Left kidney (tissue), 8 donors: ENCODE measurements at places on chromosomes 12 and 14.

DNA sequence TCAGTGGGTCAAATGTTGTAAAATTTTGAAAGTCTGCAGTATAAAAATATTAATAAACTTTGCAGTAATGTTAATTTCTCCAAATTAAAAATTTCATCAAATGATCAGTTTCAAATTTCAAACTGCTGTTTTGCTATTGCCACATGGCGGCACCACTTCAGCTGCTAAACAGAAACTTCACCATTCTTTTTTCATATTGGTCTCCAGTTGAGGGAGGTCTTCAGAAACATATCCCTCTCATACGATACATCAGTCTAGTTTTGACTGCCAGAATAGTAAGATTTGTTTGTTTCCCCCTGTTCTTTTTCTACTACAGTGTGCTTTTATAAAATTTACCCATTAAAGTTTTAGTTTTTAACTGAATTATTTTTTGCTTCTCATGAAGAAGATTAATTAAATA, 4.2 kb upstream of the TRHDE start:
- DNase-seq, result no peak

GRCh38 chr14:74476607-74477006, 16.5 kb downstream of the NPC2 start:
- no peak for DNase-seq

GRCh38 chr12:47736877-47737676, 11.8 kb upstream of the ENDOU start:
- no peak for DNase-seq

GRCh38 chr14:103656031-103656755, 27.2 kb downstream of the KLC1 start:
- no peak for DNase-seq

GRCh38 chr14:90674716-90675115, 141.5 kb downstream of the TTC7B start:
- no peak for DNase-seq

DNA sequence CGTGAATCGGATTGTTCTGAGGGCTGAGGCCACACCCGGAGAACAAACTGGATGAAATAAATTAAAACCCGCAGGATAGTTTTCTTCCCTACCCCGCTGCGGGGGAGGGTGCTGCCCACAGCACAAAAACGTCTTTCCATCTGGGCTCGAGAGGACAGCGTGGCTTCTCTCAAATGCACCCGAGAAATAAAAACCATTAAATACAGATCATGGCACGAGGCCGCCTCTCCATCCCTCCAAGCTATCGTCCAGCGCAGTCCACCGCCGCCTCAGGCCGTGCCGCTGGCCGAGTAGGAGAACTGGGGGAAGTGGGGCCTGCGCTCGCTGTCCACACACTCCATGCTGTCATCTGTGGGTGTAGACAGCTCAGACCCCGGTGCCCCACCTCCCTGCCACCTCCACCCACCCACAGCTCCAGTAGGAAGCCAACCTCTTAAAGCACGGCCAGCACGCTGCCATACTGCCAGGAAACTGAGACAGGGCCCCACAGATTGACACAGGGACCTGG, 17.2 kb downstream of the SIVA1 start:
- DNase-seq, result no peak

DNA sequence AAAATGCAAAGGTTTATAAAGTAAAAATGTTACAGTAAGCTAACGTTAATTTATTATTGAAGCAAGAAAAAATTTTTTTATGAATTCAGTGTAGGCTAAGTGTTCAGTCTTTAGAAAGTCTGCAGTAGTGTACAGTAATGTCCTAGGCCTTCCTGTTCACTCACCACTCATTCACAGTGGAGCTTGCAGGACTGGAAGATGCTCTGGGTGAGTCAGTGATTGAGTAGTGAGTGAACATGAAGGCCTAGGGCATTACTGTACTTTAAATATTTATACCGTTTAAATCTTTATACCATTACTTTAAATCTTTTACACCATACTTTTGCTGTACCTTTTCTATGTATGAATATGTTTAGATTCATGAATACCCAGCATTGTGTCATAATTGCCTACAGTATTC, 120.3 kb upstream of the SLC38A4 start:
- no peak for DNase-seq

DNA sequence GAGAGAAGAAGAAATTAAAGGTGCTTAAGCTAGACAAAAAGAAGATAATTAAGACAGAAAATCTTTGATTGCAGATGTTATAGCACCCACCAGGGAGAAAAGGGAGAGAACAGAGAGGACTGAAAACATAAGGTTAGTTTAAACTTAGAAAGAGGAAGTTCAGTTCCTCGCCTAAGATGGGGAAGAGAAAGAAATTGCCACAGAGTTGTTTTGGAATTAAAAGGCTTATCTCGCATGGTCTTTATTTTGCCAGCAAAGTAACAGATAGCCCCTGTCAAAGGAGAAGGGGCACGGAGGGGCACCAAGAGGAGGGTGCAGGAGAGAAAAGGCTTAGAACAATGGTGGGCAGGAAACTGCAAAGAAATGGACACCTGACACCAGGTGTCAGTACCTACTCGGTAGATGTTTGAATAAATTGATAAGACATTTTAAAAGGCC, 17.8 kb upstream of the OXA1L start:
- DNase-seq, result no peak

- no peak for DNase-seq
Measured at GRCh38 chr14:103231376-103232019, 102.5 kb upstream of the EIF5 start.

DNA sequence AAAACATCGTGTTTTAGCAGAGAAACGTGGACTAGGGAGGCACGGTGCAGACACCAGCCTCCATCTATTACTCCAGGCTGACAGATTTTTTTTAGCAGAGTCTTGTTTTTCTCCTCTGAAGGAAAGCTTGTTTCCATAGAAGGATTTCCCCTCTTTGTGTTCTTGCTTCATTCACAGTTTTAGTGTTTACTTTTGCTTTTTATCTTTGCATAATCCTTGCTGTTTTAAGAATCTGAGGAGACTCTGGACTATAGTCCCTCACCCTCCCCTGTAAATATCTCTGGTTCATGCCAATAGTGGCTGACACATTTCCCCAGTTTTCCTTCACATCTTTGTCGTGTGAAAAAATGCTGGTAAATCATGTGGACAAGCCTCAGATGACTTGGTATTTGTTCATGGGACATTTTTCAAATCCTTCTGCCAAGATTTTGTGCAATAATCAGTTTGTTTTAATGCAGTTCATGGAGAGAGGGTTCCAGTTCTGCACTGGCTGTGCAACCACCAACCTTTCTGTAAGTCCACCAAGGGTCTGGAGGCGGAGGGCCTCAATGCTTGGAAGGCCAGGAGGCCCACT, 39.9 kb upstream of the TMCC3 start:
- DNase-seq, result no peak

GRCh38 chr14:55599250-55599879, 19.4 kb downstream of the KTN1 start:
- no peak for DNase-seq

GRCh38 chr12:95266254-95266653, 48.6 kb downstream of the VEZT start:
- no peak for DNase-seq

DNA sequence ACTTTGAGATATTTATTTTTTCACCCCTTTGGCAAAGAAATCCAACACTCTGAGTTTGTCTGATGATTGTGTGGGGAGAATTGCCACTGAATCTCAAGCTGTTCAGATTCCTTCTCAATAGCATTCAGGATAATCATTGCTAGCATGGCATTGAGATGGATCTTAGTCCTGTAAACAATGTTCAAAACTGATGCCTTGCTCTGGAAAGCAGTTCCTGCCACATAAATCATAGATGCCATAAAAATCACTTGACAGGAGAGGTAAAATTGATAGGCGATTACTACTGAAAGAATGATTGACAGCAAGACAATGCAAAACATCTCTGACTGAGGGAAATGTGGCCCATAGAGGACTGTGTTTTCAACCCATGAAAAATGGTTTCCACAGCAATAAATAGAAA, 915.6 kb downstream of the TRHDE start:
- DNase-seq, result no peak

DNA sequence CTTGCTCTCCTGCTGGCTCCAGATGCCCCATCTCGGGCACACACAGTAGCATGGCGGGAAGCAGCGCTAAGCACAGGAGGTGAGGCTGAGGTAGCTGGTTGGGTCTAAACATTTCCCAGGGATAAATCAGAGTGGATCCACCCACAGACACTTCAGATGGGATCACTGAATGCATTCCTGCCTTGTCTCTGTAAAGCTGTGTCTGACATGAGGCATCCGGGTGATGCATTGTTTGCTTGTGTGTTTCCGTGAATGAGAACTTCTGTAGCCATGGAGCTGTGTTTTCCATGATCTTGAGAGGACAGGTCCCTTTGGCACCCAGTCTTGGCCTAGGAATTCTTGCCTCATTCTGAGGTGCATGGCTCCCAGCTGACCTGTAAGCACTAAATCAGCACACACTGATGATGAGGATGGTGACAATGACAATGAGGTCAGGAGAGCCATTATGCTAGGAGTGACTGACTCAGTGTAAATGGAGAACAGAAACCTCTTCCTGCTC, 6.7 kb upstream of the KRT75 start:
- no peak for DNase-seq

- peak; percentile 11 for DNase-seq
Measured at GRCh38 chr12:104998423-104999346, 12.6 kb downstream of the NOPCHAP1 start.

- DNase-seq, result no peak
Measured at GRCh38 chr14:58077621-58078020, 74.4 kb downstream of the ARMH4 start.

DNA sequence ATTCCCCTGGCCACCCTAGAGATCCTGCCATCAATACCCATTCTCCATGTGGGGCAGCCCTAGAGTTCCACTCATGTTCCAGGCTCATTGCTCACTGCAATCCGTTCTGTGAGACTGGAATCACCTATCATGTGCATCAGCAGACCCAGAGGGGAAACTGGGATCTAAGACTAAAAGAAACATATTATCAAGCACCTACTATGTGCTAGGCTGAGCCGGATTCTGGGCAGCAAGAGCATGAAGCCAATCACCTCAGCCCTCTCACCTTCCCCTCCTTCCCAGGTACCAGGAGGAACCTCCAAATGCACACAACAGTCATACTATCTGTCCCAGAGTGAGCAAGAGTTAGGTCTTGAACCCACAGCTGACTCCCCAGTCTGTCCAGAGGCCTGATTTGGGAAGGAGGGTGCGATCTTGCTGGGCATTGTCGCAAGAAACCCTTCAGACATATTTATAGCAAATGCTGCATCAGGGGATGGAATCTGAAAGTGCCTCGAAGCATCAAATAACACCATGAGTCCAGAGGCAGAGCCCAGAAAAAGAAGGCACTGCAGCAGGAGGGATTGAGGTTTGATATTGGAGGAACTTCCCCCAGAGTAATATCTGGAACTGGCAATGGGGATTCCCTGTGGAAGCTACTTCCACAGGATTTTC, 6.7 kb upstream of the CACNB3 start:
- DNase-seq, result no peak

- DNase-seq, result no peak
Measured at GRCh38 chr14:52481864-52482263, 70.4 kb downstream of the TXNDC16 start.

- DNase-seq, result no peak
Measured at GRCh38 chr12:23556661-23557060, 392.8 kb downstream of the SOX5 start.

DNA sequence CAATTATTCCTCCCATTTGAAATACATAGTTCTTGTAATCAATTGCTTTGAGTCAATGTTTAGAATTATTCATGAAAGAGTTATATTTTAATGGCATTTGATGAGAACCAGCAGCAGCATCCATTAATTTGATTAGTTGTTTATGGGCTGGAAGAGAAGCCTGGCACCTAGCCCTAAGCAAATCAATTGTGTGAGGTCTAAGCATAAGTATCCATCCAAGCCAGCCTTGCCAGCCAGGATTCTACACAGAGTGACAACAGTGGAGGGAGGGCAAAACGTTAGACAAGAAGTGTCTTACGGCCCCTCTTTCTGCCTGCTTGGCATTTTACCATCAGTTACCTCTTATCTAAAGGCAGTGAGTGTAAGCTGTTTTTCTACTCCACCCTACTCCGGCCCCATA, 478.5 kb downstream of the NELL2 start:
- no peak for DNase-seq

GRCh38 chr14:39426605-39427004, 5.6 kb downstream of the FBXO33 start:
- no peak for DNase-seq

DNA sequence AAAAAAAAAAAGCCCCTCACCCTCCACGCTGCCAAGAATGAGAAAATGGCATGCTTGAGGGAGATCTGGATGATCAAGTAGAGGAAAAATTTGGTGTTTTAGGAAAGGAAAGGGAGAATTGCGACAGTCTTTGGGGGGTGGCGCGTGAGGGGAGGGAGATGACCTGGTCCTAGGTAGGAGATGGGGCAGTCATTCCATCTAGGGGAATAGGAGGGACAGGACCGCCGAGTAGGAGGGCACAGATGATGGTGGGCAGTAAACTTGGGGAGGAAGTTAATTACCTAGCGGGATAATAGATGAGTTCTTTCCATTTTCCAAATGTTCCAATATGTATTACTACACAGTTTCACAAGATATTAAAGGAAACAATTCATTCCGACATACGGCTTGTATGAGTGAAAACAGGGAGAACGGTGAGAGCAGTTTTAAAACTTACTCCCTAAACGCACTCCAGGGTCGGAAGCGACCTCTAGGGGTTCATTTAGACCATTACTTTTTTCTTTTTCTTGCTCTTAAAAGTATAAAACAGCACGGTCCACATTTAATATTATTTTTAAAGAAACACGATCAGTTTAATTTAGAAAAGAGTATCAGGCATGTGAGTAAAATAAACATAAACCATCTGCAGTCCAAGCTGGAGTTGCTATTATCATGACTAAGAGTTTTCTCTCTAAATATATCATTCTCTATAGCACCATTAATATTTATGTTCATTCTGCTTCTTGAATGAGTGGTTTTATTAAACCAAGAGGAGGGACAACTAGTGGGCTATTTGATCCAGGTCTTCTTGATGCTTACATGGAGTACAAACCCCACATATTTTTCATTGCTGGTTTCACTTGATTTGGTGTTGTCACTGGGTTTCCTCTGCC, 3.0 kb upstream of the FNTB start:
- no peak for DNase-seq

GRCh38 chr14:80678436-80678835, 263.1 kb downstream of the CEP128 start:
- no peak for DNase-seq

GRCh38 chr12:54220092-54220557, 31.3 kb upstream of the SMUG1 start:
- peak; percentile 91 for DNase-seq

GRCh38 chr12:92271341-92271740, 125.7 kb upstream of the BTG1 start:
- no peak for DNase-seq

DNA sequence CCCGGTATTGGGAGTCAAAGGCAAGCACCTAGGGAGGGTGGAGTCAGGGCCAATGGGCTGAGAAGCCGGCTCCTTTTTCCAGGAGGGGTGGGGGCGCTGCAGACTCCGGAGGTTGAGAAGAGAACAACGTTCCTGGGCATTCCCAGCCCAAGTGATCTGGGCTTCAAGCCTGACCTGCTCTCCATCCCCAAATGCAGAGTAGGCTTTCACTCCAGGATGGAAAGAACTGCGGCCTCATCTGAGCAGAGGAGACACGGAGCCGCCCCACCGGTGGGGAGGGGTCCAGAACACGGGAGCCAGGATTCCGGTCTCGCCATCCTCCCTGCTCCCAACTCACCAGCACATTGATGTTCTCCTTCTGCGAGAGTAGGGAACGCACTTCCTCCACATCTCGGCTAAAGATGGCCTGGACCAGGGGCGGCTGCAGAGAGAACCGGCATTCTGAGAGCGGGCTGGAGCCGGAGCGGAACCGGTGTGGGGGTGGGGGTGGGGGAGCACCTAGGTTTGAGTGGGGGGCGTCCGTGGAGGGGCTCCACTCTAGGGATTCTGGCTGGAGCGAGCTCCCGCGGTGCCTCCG, 605 bp downstream of the ANKRD52 start:
- peak; percentile 37 for DNase-seq
